ENCODE measurements at places on chromosomes 7 and 10. TPM values are rescaled to one million over a fixed set of nuclear protein-coding genes. Genes with fewer than 3 reads are reported as not detected.

- DNase-seq, result no peak
- no peak overlapping the region for H3K4me3 ChIP-seq
- no peaks in the 10 kb centered on the region for H3K36me3 ChIP-seq
Measured at GRCh38 chr7:124074007-124074406, 41.1 kb upstream of the TMEM229A start.

DNA sequence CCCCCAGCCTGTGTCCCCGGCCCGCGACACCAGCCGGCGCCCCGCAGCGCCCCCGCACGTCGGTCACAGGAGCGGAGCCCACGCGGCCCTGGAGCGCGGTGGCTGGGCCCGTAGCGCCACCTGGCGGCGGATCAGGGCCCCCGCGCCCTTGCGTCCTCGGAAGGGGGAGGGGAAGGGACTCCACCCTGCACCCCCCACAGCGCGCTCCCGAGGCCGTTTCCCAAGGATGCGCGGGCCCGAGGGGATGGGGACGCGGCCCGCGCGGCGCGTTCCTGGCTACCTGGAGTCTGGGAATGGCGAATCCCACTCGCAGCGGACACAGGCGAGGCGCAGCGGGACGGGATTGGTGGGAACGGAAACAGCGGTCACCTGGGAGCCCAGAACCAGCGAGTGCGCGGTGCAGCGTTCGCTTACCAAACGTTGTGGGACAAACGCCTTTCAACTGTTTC is 23.8 kb upstream of the MKI67 start:
- peak; percentile 77 for DNase-seq
- peaks cover 13% of the 10 kb centered on the region for H3K27me3 ChIP-seq
- H3K27ac ChIP-seq, result no peak overlapping the region
- H3K4me3 ChIP-seq, result peak overlapping the region; percentile 77
- peaks cover 10% of the 10 kb centered on the region for H3K4me1 ChIP-seq

GRCh38 chr7:142867398-142868187 is 12.7 kb downstream of the EPHB6 start:
- peaks cover 3% of the 10 kb centered on the region for H3K36me3 ChIP-seq
- H3K27ac ChIP-seq, result peak overlapping the region; percentile 8
- H3K4me3 ChIP-seq, result no peak overlapping the region
- peaks cover 8% of the 10 kb centered on the region for H3K4me1 ChIP-seq

DNA sequence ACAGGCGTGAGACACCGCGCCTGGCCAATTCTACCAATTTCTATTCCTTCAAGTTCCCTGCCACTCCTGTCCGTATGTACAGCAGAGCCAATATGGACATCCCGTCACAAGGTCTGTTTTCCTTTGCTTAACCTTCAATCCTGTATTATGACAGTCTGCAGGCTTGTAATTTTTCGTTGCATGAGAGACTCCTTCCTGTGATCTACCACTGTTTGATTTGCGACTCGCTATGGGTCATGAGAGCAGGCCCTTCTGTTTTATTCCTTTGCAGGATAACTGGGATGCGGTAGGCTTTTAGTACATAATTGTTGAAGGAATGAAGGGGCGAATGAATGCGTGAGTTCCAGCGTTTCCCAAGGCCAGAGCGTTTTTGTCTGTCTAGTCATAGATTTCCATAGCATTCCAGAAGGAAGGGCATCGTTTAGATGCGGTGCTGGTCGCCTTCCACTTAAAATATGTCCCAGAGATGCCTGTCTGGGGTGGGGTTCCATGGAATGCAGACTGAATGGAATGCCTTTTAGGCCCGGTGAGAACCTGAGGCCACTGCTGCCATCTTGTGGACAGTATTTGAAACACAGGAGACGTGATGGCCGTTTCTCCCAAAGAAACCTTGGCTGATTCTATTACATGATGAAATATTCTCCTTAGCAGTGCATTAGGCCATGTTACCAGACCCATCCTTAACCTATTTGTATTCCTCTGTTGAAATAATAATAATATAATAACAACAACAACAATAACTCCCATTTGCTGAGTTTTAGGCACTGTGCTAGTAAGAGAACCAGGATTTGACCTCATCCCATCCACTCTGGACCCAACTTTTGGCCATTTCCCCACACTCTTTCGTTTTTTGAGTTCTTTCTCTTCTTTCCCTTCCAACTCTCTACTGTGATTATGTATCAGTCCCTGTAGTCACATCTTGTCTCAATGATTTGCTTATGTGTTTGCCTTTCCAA is 193.2 kb downstream of the MYOF start:
- no peak for DNase-seq
- H3K27me3 ChIP-seq, result peaks cover 5% of the 10 kb centered on the region
- H3K27ac ChIP-seq, result no peak overlapping the region
- peaks cover 4% of the 10 kb centered on the region for H3K4me1 ChIP-seq
- H3K36me3 ChIP-seq, result no peaks in the 10 kb centered on the region

Gene FAM237B
- not detected for total RNA-seq

Gene KLHL7
- 14.5 TPM for total RNA-seq
